NCI-H1105 (cell line): ENCODE measurements at places on chromosomes 2 and 18.

GRCh38 chr18:59328683-59329082 is 10.2 kb upstream of the CPLX4 start:
- no peak for DNase-seq

DNA sequence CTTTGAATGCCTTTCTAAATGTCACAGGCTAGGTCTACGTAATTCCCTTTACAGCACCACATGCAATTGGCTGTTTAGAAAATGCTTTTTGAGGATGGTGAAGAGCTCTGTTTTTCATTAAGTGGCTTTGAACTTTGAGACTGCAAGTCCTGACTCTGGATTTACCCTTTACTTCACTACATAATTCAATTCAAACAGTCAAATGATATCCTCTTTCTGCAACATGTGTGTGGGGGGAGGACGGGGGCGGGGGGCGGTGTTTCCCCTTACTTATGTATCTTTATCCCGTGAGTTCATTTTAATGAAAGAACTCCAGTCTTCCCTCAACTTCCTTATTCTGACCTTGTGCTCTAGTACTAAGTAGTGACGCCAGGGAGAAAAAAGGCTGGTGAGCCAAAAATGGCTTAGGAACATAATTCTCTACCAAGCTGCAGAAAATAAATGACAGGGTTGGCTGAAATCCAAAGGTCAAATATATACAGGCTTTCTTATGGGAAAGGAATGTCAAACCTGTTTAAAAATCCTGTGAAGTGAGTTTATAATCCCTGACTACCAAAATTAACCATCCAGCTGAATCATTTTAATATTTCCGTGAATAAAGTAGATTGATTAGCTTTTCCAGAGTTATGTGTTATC is 119.6 kb downstream of the SLC8A1 start:
- DNase-seq: no peak

DNA sequence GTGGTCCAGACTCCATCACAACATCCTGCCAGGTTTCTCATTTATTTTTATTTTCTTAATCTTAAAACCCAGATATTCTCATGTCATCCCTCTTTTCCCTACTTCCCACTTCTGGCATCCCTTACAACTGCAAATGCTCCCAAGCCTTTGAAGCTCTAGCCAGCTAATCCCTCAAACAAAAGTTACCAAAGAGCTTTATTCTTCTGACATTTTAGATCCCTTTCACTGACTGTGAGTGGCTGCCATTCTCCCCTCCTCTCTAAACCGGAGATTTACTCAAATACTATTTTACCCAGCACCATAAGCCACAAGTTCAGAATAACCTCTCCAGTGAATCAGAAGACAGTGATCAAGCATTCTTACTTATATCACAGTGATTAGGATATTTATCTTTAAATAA is 569.0 kb upstream of the SYT4 start:
- DNase-seq: no peak

DNA sequence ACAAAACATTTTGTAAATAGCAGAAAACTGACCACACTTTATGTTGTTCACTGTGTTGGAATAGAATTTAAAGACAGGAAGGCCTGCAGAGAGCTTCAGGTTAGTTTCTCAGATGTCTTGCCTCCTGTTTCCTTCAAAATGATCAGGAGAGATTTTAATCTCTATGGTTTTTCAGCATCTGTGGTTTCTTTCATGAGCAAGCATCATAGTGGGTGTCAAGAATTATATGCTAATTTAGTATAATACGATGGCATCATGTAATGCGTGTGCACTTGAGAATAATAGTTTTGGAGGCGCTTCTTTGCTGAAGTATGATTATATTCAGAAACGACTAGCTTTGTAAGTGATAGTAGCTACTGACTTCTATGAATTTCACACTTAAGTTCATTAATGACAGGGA is 149.9 kb downstream of the PLCL1 start:
- DNase-seq: no peak

- peak; percentile 12 for DNase-seq
These were observed 35.0 kb downstream of the RTN4 start for GRCh38 chr2:55014962-55015939.

GRCh38 chr18:74856434-74856833 is 258.8 kb downstream of the ZNF407 start:
- DNase-seq: no peak

DNA sequence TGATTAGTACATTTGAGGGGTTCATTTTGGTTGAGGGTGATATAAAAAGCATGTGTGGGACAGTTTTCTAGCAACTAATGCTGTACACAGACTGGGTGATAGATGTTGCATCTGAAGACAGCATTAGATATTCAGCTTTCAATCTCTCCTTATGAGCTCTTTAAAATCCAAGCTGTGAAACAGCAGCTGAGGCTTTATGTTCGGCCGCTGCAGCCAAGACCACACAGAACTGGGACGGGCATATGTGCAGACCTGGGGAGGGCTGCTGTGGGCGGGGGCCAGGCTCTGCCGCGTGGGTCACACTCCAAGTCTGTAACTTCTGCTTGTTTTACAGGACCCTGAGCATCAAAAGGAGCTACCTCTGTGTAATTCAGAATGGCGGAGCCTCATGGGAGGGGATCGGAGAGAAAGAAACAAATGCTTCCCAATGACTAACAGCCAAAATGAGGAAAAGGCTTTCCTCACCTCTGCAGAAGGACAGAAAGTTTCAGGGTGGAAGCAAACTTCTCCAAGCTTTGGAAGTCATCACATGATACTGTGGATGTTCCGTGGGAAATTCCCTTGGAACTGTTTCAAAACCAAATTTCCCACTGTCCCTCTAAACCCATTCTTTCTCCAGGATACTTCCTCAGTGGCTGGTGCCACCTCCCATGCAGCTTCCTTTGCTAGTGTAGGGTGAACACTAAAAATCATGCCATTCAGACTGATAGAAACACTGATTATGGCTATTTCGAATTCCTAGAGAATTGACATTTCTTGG is 711.9 kb upstream of the ID2 start:
- DNase-seq: no peak

GRCh38 chr2:154960802-154961583 is 262.5 kb downstream of the KCNJ3 start:
- no peak for DNase-seq
